ENCODE measurements at places on chromosomes 5 and 9.

DNA sequence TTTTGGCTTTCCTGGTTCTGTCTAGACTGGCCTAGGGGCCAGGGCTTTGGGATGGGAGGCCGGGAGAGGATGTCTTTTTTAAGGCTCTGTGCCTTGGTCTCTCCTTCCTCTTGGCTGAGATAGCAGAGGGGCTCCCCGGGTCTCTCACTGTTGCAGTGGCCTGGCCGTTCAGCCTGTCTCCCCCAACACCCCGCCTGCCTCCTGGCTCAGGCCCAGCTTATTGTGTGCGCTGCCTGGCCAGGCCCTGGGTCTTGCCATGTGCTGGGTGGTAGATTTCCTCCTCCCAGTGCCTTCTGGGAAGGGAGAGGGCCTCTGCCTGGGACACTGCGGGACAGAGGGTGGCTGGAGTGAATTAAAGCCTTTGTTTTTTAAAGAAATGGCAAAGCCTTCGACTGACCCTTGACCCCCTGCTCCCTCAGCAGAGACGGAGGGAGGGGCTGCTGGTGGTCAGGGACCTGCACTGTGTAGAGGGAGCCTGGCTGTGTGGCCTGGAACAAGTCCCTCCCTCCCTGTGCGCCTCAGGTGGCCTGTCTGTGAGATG lies 11.1 kb downstream of the FPGS start:
- DNase-seq = no peak

DNA sequence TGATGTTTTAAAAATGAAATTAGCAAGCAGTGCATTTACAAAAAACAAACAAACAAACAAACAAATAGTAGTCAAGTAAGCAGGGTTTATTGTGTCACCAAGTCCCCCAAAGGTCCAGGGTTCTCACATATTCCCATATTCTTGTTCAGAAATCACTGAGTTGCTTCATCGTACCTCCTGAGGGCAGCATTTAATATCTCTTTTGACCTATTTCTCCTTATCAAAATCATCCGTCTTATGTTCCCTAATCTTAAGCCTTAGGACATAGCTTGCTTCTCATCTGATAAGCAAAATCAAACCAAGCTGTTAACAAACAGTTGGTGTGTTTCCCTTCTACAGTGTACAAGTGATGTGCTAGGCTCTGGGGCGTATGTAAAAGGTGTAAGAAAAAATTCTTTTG lies 109.5 kb upstream of the MAN2A1 start:
- no peak for DNase-seq

DNA sequence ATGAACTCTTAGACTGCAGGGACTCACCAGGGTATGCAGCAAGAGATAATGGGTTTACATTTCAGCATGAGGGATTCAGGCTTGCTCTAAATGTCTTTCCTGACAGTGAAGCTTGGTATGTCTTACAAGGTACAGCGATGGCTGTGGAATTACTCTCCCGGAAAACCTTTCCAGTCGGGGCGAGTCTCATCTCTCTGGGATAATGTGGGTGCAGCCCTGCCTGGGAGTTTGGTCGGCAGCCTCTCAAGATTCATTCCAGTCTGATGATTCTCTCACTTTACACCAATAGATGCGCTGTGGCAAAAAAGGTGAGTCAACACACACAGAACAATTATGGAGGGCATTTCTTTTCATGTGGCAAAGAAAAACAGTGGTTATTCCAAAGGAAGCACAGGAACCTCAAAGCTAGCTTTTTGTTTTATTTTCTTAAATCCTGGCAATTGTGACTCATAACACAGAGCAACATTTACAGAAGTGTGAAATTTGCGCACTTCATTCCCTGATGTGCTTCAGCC lies 190.3 kb downstream of the DCP2 start:
- DNase-seq = no peak

DNA sequence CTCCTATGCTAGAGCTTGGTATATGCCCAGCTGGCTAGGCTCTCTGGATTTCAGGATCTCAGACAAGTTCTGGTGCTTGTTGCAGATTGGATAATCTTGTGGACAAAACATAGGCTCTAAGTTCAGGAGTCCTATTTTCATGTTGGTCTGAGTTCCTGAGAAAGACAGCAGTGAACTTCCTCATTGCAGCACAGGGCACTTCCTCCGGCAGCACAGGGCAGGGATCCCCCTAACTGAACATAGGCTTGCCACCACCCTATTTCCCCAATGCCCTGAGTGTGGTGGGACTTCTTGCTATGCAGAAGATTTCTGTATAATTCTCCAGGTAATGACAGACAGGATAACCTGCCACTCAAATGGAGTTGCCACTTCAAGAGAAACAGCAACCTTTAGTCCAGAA lies 220.1 kb downstream of the PIK3R1 start:
- DNase-seq = no peak

- DNase-seq = no peak
Measured at GRCh38 chr5:109335114-109335513, 74.7 kb downstream of the PJA2 start.

- no peak for DNase-seq
Measured at GRCh38 chr5:154757814-154758406, 2.7 kb downstream of the LARP1 start.

GRCh38 chr5:132419502-132420468 lies 50.3 kb downstream of the SLC22A5 start:
- DNase-seq = no peak

GRCh38 chr9:37382161-37382981 lies 40.1 kb upstream of the GRHPR start:
- DNase-seq = no peak

DNA sequence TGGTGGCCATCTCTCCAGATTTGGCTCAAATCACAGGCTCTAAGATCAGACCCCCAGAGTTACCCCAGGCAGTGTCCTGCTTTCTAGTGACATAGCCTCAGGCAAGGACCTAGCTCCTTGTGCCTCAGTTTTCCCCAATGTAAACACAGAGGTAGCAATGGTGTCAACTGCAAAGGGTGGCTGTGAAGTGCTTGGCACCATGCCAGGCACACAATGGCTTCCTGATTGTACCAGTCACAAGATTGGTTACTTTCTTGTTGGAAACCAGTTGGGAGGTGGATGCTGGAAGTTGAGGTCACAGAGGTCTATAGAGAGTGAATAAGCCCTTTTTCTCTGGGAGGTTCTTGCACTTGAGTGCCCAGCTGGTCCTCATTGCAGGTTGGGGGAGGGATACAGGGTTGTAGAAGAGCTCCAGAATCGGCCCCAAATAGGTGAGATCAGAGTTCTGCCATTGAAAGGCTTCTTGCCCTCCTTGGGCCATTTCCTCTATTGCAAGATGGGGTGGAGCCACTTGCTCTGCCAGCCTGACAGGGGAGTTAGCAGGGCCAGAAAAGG lies 2.3 kb downstream of the STKLD1 start:
- no peak for DNase-seq

GRCh38 chr9:3894772-3895171 lies 369.0 kb upstream of the RFX3 start:
- DNase-seq = no peak

DNA sequence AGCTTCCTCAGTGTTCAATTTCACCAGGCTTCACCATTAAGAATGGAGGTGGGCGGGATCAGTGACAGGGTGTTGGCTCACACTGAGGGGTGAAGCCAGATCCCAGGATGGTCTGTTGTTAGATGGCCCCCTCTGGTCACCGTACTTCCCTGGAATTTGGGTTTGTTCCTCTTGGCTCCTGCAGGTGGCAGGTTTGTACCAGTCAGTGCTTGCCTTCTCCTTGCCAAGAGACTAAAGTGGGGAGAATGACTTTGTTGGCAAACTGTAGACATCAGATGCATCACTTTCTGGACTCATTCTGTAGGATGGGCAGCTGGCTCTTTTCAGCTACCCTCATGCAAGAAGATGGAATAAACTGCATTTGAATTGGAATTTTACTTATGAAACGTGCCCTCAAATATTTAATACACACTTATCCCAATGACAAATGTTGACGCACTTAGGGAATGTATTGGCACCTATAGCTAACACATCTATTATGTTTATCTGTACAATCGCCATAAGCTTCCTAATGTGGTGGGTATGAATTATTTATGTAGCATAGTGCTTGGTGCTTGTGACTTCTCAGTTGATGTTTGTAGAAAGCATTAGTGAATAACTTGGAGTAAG lies 31.4 kb upstream of the ANKRD55 start:
- DNase-seq = peak; percentile 7

DNA sequence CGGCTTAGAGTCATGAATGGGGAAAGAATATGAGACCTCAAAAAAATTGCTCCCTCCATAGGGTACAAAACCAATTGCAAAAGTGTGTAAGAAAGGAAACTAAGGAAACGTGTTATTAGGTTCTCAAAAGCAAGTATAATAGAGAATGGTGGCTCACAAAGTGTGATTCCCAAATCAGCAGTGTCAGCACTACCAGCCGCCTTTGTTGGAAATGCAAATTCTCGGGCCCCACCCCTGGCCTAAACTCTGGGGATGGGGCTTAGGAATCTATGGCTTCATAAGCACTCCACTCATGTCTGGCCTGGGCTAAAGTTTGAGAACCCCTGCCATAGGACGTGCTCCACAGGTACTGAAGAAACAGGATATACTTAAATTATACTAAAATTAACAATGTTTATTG lies 1.6 kb upstream of the CCDC69 start:
- DNase-seq = no peak

- DNase-seq = no peak
Measured at GRCh38 chr9:20373263-20373662, 249.0 kb downstream of the MLLT3 start.

DNA sequence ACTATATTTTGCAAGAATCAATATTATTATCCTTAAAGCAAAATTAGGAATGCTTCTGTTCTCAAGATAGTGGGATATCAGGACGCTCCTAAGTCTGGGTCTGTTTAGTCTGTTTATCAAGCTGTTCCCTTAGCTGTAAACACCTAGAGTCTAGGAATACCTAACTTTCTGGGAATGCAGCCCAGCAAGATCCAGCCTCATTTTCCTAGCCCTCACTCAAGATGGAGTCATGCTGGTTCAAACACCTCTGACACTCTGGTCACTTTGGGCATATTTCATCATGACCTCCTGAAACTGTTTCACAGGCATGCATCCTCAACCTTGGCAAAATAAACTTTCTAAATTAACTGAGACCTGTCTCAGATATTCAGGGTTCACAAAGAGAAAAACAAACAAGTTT lies 14.4 kb upstream of the MRPS30 start:
- no peak for DNase-seq

DNA sequence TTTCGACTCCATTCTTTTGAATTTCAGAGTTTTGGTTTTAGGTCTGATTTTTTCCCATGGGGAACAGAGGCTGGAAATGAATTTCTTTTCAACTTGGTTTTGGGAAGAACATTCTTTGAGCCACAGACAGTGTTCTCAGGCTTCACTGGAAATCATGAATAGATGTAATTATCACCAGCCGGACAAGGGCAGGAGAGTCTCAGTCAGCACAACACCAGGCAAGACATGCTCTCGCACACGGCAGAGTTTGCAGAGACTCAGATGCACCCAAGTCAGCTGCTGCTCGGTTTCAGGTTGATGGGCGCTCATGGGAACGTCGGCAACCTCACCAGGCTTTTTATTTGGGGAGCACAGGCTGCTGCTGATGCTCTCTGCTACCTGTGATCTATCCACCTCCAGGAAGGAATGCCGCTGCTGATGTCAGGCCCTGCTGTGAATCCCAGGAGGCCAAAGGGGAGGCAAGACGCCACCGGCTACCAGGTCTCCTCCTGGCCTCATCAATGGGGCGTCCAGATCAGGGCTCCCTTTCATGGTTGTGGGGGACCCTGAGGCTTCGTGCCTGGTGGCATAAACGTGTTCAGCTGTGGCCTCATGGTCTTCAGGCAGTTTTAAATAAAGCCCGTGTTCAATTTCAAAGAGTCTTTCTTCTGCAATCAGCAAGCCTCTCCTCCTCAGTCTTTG lies 332.3 kb upstream of the IRX4 start:
- no peak for DNase-seq

- DNase-seq = no peak
Measured at GRCh38 chr9:110040788-110041187, 167.2 kb downstream of the C9orf152 start.

DNA sequence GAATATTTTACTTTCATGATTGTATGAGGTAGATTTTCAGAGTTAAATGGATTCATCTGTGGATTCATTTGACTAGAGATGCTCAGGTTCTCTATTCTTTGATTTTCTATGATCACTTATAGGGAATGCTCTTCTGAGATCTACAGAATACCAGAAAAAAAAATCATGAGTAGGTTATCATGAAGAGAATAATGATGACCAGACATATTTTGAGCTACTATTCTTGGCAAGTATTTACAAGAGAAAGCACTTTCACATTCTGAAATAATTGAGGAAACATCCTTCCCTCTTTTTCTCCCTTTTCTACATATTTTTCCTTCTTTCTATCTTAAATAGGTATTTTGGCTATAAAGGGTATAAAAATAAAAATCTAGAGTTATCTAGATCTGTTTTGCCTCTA lies 543.0 kb upstream of the TUSC1 start:
- DNase-seq = no peak

GRCh38 chr5:139584137-139584536 lies 23.0 kb downstream of the UBE2D2 start:
- no peak for DNase-seq

GRCh38 chr9:70083429-70083828 lies 39.8 kb downstream of the MAMDC2 start:
- no peak for DNase-seq

DNA sequence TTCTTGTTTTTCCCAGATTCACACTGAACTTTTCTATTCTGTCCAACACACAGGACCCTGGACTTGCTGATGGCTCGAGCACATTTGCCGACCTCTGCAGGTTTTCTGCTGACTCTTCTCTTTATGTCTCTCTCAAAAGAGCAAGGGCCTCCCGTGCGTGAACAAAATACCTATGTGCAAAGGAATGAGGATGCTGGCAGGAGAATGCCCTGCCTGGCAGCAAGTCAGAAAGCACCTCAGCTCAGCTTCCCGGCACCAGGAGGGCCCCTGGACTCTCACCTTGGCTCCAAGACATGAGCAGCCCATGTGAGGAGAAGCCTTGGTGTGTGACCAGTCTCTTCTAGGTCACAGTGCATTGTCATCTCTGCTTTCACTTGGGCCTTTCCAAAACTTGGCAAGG lies 36.1 kb downstream of the PAPPA start:
- no peak for DNase-seq

Measured in activated CD4-positive, alpha-beta T cell treated with anti-CD3 and anti-CD28 coated beads for 24 hours (primary cell).